ENCODE measurements at places on chromosomes 16 and 17.
A peak's percentile ranks its signal among the peaks of the same experiment; 100 is the strongest.

DNA sequence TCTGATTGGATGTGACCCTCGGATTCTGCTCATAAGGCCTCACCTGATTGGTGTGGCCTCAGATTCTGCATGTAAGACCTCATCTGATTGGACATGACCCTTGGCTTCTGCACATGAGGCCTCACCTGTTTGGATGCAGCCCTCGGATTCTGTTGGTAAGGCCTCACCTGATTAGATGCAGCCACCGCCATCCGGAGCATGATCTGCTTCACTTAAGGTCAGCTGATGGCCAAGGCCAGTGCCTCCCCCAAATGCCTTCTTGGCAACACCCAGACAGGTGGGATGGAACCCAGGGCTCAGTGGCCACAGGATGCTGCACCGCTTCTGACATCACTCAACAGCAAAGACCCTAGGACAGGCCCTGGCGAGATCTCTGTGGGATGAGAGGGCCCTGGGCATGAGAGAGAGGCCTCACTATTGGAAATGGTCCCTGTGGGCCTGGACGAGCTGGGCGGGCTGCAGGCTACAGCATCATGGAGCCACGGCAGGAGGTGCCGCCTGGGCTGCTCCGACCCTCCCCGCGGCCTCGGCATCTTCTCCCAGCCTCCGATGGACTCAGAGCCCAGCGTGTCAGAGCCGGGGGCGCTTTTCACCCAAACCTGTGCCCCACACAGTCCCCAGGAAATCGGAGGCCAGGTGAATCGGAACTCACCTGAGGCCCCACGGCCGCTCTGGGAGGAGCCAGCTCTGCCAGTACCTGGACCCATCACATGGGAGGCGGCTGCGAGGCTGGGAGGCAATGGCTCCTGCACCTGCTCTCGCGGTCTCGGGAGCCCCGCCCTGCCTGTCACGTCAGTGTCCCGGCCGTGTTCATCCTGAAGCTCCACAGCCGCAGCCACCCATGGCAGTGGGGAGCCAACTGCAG lies 60.9 kb upstream of the ZNF469 start:
- no peak for DNase-seq

DNA sequence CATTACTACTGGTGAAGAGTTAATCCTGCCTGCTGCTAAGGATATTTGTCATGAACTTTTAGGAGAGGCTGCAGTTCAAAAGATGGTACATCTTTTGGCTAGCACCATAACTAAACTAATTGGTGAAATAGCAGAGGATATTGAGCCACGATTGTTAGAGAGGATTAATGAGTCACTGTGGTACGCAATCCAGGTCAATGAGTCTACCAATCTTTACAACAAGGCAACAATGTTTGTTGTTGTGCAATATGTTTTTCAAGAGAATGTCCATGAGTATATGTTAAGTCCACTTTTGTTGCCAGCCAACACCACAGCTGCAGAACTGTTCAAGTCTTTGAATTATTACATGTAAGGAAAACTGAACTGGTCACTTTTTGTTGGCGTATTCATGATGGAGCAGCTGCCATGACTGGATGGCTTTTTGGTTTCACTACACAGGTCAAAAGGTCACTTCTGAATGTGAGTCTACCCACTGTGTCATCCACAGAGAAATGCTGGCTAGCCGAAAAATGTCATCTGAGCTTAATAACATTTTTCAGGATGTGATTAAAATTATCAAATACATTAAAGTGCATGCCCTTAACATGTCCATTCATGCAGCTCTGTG lies 402.6 kb upstream of the KIF2B start:
- no peak for DNase-seq

DNA sequence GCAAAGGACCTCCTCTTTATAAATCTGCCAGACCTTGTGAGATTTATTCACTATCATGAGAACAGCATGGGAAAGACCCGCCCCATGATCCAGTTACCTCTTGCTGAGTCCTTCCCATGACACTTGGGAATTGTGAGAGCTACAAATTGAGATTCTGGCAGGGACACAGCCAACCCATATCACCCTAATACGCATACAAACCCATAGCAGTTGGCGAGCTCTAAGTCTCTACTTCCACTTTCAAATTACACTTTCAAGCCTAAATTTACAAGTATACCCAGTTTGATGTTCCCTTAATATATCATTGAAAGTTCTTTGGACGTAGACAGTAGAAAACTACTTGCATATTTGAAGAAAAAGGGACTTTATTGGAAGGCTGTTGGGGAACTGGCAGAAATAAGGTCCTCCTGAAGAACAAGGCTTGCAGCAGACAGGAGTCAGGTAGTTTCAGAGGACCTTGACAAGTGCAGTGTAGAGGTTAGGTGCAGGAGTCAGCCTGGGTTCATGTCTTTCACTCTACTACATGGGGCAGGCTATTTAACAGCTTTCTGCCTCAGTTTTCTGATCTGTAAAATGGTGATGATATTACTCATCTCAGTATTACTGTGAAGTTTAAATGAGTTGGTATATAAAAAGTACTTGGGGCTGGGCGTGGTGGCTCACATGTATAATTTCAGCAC lies 107.9 kb upstream of the EEF2KMT start:
- no peak for DNase-seq

DNA sequence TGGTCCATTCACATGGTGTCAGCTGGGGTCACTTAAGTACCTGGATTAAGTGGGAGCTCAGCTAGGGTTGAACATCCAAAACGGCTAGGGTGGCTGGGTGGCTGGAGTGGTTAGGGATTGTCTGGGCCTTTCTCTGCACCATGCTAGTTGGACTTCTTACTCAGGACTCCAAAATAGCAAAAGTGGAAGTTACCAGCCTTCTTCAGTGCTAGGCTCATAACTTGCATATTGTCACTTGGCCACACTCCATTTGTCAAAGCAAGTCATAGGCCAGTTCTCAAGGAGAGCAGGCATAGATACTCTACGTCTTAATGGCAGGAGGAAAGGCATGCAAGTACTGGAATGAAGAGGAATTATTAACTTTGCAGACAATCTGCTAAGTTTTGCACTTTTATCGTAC lies 69.7 kb downstream of the ESRP2 start:
- no peak for DNase-seq

DNA sequence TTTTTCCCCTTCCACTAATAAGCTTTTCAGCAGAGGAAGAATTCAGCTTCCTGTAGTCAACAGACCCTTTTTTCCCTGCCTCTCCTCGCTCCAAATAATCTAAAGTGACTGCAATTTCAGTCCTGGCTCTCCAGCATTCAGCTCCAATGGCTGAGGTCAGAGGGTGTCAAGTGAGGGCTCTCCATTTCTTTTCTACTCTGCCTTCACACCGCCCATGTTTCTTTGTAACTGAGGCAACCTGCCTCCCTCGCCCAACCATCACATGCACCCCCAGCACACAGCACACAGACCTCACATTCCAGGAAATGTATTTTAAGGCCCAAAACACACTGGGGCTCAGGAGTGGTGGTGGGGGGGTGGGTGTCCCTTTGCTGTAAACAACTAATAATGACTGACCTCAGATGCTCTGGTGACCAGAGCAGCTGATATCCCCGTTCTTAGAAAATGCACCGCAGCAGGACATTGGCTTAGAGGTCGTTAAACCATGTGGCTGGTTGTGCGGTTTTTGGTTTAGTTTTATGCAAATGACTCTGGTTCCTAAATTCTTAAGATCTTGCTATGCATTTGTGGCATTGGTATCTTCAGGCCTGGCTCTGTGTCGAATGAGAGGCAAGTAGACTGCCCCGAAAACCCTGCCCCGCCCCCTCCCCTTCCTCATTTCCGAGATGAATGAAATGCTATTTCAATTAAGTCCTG lies 203.6 kb downstream of the ZFHX3 start:
- no peak for DNase-seq

DNA sequence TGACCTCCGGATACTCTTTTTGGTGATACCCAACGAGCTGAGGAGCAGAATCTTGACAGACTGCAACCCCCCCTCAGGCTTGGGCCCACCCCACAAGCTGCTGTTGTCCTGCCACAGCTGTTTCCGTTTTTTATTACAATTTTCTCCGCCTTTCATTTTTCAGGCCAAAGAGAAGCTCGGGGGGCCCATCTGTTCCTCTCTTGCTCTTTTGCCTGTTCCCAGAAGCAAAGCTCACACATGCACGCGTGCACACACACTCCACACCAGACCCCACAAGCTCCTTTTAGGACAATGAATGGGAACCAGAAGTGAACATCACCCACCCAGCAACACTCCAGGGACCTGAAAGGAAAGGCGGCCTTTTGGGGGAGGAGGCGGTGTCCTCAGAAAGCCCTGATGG lies 16.3 kb downstream of the SOX9 start:
- no peak for DNase-seq

GRCh38 chr17:40074871-40075200 lies 12.1 kb downstream of the THRA start:
- DNase-seq = no peak

GRCh38 chr17:2847381-2848333 lies 51.4 kb downstream of the RAP1GAP2 start:
- DNase-seq = no peak

DNA sequence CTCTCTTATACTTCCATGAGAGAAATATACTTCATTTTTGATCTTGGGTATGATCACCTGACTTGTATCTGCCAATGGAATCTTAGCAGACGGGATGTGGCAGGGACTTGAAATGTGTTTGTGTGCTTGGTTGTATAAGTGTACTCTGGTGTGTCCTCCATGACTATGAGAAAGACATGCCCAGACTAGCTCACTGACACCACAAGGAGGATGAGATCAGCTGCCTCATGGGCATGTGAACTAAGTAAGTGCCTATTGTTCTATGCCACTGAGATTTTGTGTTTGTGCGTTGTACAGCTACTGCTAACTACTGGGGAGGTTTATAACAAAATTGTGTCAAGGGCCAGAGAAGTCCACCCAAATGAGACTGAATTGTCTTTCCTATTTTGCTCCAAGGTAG lies 402.2 kb upstream of the SALL1 start:
- no peak for DNase-seq

DNA sequence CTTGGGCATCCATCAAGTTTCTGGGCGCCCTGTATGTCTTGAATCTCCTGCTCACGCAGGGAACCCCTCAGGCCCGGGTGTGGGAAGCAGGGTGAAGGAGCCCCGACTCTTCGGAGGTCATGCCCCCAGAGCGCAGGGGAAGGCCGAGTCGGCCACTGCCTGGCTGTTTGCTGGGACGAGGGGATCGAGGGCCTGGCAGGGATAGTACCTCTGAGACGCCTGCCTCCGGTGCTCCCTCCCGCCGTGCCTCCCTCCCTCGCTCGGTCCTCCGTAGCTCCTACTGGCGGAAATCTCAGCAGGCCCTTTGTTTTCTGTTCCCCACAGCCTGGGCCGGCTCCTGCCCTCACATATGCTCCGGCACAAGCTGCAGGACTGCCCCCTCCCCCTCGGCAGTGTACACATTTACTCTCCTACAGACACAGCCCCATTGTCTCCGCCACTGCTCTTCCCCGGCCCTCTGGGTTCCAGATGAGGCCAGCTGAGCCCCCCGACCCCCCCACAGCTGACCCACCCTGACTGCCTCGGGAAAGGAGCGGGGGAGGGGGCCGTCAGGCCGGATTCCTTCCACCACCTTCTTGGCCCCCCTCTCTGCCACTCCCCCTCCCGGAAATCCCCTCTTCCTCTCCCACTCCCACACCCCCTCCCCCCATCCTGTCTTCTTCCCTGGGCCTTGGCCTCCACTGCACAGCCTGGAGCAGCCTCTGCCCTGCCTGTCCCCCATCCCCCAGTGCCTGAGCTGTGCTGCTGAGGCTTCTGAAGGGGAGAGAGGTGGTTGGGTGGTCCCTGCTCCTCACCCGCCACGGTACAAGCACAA lies 1.4 kb downstream of the TRAF4 start:
- peak; percentile 52 for DNase-seq

Measured in RKO (cell line).